ENCODE measurements at places on chromosomes 4 and X.

DNA sequence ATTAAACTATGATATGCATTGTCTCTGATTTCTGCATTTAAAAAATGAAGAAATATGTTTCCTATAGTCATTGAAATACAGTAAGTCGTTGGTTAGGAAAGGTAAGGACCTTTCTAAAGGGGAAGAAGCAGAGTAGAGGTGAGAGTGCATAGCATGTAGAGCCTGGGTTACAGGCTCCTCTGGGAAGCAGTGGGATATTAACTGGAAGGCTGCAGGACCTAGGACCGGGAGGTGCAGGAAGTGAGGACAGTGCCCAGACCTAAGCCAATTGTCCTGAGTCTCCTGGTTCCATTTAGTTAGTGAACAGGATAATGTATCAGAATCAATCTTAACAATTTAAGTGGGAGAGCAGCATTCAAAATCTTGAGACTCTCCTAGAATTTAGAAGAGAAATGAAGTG lies 237.1 kb upstream of the NUDT6 start:
- no peak for DNase-seq

GRCh38 chr4:23113104-23113503 lies 420.4 kb downstream of the GBA3 start:
- no peak for DNase-seq

- peak; percentile 59 for DNase-seq
Measured at GRCh38 chr4:42371305-42372252, 25.7 kb upstream of the SHISA3 start.

- DNase-seq: peak; percentile 89
Measured at GRCh38 chr4:2441393-2442174, 22.8 kb downstream of the CFAP99 start.

DNA sequence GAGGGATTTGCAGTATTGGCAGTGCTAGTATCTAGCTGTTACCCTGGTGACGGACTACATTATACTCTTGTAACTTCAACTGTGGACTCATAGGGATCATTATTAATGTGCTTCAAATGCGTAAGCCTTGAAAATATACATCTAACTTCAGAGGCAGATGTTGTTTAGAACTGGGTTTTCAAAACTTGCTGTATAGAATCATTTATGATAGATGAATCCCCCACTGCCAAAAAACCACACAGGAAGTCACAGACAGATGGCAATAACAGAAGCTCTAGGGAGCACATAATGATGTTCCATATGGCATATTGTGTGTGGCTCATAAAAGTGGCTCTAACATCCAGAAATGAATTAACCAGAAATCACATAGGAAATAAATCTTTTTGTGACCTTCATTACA lies 62.3 kb upstream of the RELL1 start:
- DNase-seq: peak; percentile 71

GRCh38 chrX:39630344-39630743 lies 467.4 kb downstream of the BCOR start:
- peak; percentile 14 for DNase-seq

DNA sequence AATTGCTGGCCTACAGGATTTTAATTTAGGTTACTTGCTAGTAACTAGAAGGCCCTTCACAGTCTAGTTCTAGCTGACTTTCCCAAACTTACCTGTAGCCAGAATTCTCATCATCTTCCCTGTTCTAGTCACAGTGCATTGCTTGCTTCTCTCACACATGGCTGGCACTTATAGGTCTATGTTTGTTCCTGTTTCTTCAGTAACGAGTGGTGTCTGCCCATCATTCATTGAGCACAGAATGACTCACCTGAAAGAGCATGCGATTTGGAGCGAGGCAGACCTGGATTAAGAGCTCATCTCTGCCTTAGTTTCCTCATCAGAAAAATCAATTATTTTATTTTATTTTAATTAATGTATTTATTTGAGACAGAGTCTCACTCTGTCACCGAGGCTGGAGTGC lies 201.7 kb upstream of the ANK2 start:
- no peak for DNase-seq

- no peak for DNase-seq
Measured at GRCh38 chrX:78753571-78753970, 6.1 kb downstream of the LPAR4 start.

DNA sequence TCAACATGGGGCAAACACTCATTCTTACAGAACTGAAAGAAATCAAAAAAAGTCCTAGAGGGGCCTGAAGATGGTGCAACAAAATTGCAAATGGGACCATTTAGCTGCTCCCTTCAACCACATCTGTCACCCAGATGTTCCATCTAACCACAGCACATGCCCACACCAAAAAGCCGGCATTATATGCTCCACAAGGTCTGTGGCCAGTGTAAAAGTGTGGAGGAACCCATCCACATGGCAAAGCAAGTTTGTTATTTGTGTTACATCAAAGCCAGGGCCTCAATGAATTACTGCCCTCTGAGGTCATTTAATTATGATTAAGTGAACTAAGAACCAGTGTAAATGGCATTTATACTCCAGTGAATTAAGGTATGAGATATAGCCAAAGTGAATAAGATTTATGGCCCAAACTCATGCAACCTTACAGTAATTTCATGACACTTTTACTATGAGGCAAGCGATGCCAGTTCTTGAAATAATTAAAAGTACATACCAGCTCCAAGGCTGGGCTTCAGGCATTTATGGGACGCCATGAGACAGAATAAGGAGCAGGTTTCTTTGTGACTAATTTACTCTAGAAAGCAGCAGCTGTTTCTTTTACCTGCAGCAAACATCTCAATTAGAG lies 48.7 kb upstream of the FGF16 start:
- no peak for DNase-seq

- no peak for DNase-seq
Measured at GRCh38 chr4:163804001-163804400, 309.5 kb downstream of the TMA16 start.

DNA sequence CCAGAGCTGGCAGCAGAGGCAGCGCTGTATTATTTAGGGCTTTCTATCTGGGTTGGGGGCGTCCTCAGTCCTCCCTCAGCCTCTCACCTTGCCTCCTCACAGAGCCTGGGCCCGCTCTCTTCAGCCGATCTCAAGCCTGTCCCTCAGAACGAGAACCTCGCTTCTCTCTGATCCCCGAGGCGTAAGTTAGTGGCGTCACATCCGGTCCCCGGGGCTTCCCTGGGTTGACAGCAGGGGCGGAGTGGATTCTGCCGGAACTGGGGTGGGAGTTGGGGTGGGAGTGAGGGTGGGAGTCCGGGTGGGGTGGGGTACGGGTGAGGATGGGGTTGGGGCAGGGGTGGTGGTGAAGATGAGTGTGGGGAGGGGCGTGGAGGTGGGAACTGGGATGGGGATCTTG lies at the start of gene MAGEA10:
MAGEA10 (minus strand) TSS at position 190 of the 397 bp plus-strand sequence. CDS start 2,957 bp downstream, outside the sequence.
- DNase-seq: no peak

DNA sequence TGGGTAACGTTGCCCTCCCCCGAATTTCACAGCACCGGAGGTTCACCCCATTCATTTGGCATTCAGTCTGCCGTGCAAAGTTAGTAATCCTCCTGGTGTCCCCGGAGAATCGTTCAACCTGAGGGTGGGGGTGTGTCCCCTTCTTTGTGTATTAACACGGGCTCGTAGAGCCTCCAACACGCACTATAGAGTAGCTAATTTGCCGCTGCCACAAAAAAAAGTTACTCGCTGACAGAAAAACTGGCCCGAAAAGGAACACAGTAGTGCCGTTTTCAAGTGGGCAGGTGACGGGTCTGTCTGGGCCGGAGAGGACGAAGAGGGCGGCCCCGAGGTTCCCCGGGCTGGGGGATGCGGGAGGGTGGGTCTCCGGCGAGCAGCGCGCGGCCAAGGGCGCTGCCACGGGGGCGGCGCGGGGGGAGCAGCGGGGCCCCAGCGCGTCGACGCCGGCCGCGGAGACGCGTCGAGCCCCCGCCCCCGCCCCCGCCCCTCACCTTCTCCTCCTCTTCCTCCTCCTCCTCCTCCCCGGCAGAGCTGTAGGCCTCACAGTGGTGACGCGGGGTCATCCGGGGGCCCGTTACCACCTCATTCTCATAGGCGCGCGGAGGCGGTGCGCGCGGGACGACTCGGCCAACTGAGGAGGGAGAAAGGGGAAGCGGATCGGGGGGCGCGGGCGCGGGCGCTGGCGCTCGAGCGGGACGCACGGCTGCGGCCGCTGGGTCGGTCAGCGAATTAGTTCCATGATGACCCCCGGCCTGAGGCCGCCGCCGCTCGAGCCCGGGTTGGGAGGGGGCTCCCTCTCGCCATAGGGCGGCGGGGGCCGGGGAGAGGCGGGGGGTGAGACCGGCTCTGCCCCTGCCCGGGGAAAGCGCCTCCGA lies 571 bp downstream of the CCNI start:
- DNase-seq: peak; percentile 85

GRCh38 chr4:17690135-17690534 lies 75.7 kb downstream of the MED28 start:
- DNase-seq: no peak

GRCh38 chr4:94447754-94448411 lies 3.9 kb upstream of the PDLIM5 start:
- no peak for DNase-seq

- no peak for DNase-seq
Measured at GRCh38 chr4:105158837-105159236, 12.2 kb downstream of the TET2 start.
